Ammon's horn (tissue), 1 donor: ENCODE measurements at places on chromosomes 16 and 17.

DNA sequence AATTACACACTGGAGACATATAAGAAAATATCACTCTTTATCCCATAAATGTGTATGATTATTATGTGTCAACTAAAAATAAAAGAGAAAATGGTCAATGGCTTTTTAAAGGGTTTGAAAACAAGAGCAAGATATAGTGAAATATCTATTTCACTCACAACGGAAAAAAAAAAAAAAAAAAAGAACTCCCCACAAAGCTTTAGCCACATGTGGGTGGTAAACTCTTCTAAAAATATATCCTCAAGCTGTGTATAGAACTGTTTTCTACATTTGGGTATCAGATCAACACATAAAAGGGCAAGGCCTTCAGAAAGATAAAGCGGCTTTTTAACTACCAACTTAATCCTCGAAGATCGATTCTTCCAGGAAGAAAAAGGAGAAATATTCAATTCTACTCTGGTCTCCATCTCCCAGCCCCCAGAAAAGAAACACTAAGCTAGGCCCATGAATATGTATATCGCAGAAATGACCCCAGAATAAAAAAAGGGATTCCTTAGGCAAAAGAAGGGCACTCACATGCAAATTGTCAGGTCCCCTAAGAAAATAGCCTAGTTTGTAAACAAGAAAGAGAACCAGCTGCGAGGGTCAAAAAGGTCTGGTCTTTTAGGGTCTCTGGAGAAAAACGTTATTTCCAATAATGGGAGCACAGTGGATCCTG, 4.4 kb downstream of the LITAF start:
- no peak for DNase-seq

DNA sequence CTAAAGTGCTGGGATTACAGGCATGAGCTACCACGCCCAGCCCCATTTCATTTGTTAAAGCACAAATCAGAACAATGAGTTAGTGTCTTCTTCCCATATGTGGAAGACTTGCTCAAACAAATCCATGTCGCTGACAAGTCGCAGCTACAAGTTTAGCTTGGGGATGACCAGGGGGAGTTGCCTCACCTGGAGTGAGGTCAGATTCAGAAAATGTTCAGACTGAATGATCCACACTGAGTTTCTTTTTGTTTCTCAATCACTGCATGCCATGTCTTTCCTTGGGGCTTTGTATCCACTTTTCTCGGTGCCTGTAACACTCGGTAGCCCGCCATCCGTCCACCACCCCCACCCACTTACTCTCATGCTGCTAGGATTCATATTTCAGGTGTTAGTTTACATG, 437.3 kb upstream of the DYNLRB2 start:
- DNase-seq, result no peak

DNA sequence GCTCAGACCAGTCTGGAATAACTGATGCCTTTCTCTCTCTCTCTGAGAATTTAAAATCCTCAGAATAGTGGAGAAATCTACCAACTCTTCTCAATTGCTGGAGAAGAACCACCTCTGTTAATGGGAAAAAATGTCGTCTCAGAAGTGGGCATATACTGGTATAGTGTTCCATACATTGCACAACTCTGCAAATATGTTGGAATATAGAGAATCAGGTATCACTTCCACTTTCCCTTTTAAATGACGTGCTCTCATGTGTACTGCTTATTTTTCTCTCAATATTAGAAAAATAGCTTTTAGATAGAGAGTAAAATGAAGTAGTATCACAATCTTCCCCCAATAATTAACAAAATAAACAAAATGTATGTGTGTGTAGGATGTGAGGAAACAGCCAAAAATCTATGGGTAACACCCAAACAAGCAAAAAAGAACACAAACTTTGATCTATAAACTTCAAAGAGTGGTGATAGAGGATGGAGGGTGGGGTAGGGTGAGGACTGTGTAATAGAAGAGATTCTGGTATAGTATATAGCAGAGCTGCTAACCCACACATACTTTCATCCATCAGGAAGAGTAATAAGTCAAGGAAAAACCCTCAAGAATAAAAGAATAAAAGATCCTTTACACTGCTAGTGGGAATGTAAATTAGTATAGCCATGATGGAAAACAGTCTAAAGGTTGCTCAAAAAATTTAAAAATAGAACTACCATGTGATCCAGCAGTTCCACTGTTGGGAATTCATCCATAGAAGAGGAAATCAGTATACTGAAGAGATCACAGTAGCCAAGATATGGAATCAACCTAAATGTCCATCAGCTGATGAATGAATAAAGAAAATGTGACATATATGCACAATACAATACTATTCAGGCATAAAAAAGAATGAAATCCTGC, 46.9 kb downstream of the NFATC3 start:
- DNase-seq, result no peak

DNA sequence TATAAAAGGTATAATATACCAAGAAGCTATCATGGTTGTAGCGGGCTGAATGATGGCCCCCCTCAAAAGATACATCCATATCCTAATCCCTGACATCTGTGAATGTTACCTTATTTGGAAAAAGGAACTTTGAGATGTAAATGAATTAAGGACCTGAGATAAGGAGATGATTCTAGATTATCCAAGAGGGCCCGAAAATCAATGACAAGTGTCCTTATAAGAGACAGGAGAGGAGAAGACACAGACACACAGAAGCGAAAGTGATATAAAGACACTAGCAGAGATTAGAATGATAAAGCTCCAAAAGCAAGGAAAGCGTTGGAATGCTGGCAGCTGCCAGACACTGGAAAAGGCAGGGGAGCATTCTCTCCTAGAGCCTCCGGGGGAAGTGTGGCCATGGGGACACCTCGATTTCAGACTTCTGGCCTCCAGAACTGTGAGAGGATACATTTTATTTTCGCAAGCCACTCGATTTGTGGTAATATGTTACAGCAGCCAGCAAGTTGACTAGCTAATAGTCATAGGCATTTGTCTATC, 12.5 kb upstream of the GP1BA start:
- DNase-seq, result no peak

- DNase-seq, result no peak
Measured at GRCh38 chr16:30694926-30695693, 3.9 kb upstream of the SRCAP start.

GRCh38 chr17:16529906-16530305, 37.9 kb upstream of the LRRC75A start:
- DNase-seq, result no peak

- no peak for DNase-seq
Measured at GRCh38 chr16:79632289-79632688, 31.8 kb upstream of the MAF start.

DNA sequence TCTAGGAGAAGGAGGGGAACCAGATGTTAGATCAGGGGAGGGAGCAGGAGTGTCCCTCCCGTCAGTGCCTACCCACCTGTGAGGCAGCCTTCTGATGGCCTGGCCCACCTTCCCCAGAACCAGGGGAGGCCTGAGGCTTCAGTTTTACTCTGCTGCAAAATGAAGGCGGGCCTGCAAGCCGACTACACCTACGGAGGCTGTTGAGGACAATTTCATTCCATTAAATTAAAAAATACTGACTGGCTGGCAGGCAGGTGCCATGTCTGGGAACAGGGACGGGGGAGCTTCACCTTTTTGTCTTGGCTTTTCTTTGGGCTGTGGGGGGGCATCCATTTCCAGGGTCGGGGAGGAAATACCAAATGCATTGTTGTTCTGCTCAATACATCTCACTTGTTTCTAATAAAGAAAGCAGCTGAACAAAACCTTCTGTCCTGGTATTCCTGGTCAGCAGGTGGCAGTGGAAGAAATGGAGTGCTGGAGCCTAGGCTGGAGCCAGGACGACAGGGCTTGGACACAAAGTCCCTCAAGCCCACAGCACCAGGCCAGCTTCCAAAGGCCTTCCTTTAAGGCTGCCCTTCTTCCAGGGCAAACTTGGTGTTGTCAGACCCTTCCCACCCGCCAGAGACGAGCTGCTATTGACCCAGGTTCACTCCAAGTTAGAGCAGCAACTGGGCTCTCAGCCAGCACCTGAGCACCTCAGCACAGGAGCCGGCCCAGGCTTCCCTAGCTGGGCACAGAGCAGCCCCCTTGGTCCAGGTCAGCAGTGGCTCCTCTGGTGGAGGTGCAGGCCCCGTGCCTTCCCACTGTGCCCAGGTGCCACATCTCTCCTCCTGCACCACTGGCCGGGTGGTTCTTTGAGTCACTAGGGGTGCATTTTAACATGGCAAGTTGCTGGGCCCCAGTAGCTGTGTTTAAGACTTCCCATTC, 23.5 kb downstream of the PLCD3 start:
- DNase-seq, result no peak

DNA sequence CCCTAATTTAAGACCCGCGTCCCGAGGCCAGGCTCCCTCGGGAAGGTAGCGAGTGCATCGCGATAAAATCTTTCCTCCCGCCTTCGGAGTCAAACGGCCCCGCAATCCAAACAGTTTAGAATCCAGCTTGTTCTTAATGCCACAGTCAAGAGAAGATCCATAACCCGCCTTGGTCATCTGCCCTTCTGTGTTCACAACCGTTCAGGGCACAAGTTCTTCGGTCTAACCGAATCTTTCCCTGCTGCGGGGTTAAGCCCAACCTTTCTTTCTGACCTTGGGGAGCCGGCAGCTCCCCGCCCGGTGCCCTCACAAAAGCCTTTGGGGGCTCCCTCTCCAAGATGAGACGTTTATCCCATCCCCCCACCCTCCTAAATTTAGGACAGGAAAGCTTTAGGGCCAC, 30.3 kb downstream of the CPSF4L start:
- no peak for DNase-seq

- DNase-seq, result peak; percentile 74
Measured at GRCh38 chr17:79925242-79925957, 86.2 kb upstream of the CBX4 start.

GRCh38 chr17:50344731-50345365, 1.1 kb upstream of the XYLT2 start:
- no peak for DNase-seq

- no peak for DNase-seq
Measured at GRCh38 chr17:41308918-41309359, at the start of gene KRTAP16-1. Gene KRTAP16-1, minus strand, starts transcription at chr17:41309309. Its CDS starts 56 bp downstream, at chr17:41309253.

- DNase-seq, result no peak
Measured at GRCh38 chr16:72785171-72785570, 262.8 kb downstream of the ZFHX3 start.

DNA sequence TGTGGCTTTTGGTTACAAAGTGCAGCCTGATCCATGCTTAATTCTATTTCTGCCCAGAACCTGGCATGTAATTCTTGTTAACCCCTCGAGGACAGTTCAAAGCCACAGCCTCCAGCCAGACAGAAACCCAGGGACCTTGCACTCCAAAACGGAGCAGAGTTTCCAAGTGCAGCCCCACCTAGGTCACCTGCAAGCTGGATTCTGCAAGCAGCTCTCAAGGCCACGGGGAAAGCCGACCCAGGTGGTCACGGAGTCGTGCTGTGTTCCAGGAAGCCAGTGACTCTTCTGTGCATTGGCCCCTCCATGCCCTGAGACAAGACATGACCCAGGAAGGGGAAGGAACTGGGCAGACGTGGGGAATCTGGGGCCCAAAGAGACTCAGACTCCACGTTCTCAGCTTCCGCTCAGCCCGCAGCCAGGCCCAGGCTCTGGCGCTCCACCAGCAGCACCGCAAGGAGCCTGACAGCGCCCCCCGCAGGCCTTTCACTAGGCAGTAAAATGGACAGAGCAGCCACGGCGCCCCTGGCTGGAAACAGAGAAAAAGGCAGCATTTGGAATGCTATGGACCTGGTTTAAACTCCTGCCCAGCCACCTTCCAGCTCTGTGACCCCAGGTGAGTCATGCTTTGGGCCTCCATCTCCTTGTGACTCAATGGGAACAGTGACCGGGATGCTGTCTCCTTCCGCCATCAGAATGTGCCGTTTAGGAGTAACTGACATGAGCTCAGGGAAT, 27.3 kb upstream of the GSG1L start:
- no peak for DNase-seq

DNA sequence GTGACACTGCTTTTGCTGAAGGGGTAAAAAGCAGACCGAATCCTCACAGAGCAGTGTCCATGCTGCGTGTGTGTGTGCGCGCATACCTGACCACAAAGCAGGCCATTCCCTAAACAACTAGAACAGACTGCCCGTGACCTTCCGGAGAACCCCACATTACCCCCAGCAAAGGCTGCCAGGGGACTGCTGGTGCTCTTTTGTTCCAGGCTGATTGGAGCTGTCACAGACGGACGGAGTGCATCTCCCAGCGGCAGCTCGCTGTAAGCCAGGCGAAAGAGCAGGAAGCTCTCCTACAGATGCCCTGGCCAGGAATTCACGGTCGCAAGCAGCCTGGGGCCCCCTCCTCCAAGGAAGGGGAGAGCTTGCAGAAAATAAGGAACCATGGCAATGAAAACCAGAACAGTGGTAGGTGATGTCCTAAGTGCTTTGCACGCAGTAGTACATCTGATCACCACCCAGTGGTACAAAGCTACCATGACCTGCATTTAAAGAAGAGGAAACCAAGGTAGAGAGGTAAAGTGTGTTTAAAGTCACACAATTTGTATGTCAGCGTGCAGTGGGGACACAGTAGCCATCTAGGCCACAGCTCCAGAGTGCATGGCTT, 153.4 kb upstream of the DYNLRB2 start:
- DNase-seq, result no peak

DNA sequence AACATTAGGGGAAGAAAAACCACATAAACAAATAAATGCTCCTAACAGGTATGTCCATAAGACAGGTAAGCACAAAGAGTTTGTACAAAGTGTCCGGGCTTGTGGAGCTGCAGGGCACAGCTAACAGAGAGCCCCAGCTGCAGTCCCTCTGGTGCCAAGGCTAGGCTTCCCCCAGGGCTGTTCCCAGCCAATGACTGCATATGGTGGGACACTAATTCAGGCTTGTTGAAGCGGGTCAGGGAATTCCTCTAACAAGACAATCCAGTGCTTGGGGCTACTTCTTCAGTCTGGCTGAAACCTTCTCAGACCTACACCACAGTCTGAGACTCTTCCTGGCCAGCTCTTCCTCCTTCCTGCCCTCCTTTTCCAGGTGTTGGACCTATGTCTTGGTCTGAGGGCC, 51.7 kb upstream of the ALDH3A1 start:
- no peak for DNase-seq
